ENCODE measurements at places on chromosomes 5 and 9.

DNA sequence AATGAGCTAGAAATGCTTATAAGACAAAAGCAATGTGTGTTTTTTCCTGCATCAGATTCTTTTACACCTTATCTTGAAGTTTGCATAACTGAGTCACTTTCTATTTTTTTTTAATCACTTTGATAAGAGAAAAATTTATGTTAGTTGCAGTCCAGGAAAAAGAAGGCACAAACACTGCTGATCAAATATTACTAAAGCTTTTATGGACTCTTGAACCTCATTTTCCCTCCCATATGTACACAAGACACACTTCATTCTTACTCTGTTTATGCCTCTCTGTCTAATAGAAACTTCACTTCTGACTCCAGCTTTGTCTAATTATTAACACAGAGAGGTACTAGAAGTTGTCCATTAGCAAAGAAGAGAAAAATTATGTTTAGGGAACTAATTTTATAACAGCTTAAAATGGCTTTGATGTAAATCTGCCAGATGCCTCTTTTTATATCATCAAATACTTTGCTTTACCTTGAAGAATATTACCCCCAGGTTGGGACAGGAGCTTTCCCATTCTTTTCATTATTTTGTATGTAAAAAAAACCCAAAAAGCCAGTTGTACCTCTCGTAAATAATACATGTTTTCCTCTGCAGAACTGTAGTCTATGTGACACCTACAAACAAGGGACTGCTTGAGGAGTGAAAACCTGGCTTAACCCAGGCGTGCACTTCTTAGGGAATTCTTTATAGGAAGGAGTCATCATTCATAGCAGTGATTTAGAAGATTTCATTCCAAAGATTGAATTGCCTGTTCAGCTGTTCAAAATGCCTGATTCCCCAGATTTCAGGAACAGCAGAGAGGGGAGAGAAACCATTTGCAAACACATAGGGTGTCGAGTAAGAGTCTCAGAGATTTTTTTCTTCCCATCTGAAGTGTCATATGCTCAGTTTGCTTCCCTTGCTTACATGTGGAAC, 72.6 kb downstream of the DAPK1 start:
- no peak for DNase-seq

DNA sequence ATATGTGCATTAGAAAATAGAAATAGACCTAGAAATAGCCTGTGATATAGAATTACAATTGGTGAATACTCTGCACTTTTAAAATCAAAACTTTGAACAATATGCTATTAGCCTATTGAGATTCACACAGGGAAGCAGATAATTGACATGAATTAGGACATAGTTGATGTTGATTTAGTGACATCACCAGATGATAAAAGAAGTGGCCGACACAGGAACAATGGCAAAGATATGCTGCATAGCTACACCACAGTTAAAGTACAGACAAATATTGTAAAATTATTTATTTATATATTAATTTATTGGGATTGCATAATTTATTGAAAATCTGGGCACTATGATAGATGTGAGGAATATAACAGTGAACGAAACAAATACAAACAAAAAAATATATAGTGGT, 261.5 kb upstream of the CCNH start:
- no peak for DNase-seq

- DNase-seq = no peak
Measured at GRCh38 chr5:66306844-66307315, 162.8 kb downstream of the SREK1 start.

DNA sequence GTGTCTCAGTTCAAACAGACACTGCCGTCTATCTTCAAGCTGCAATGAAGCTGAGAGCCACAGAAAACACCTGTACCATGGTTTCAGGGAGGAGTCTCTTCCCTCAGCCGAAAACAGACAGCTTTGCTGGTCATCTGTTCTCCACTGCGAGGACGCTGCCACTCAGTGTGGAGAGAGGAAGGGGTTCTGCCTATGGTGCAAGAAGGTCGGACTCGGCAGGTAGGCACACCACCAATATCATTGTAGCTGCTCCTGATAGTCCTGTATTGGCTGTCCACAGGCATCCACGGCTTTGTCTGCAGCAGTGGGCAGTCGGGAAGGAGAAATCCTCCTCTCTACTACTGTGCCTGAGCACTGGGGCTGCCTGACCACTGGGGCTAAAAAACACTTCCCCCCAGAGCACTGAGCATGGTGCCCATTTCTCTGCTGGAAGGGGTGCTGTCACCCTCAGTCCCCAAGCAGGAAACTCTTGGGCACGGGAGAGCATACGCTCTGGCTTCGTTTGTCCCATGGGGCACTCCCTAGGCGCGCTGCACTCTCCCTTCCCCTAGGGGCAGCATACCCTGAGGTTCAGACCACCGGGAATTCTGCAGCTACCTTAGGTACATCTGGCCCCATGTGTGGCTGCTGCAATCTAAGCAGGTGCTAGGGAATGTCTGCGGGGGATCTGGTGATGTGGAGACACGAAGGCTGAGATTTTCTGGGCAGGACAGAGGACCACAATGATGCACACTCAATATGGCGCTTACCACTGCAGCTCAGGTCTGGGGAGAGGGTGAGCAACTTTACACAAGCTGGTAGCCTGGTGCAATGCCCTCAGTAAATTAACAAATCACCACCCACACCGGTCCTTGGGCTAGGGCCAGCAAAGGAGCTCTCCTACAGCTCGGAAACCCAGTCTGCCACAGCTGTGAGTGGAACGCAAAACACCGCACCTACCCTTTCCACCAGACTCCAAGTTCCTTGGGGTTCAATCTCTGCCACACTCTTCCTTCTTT, 880.9 kb upstream of the SEMA6A start:
- DNase-seq = no peak

DNA sequence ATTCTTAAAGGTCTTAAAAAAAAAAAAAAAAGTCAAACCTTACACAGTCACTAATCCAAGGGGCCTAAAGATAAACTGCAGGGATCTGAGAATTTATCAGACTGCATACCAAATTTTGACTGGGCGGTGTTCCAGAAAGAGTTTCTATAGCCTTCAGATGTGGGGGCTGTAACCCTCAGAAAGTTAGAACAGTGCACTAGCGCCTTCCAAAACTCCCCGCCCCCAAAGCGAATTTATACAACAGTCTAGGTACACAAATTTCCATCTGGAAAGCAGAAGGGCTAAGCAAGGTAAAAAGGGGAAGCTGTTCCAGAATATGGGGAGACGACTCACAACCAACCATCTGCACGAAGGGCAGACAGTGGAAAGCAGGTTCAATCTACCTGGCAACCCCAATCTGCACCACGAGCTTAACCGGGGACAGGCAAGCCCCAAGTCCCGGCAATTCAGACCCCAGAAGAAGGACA, 813 bp downstream of the ERMP1 start:
- DNase-seq = no peak

DNA sequence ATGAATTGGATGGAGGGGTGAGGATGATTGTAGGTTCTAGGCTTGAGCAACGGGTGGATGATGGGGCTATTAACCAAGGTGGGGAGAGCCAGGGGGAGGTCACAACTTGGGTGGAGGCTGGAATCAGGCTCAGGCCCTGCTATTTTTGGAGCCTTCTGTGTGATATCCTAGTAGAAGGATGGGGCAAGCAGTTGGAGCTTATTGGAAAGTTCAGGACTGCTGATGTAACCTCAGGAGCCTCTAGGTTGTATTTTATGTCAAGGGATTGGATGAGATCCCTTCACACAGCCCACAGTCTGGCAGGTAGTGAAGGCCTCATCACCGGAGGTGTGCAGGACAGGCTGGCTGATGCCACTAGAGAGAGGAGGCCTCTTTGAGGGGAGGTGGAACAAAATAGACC, 11.2 kb upstream of the RPS14 start:
- DNase-seq = no peak

DNA sequence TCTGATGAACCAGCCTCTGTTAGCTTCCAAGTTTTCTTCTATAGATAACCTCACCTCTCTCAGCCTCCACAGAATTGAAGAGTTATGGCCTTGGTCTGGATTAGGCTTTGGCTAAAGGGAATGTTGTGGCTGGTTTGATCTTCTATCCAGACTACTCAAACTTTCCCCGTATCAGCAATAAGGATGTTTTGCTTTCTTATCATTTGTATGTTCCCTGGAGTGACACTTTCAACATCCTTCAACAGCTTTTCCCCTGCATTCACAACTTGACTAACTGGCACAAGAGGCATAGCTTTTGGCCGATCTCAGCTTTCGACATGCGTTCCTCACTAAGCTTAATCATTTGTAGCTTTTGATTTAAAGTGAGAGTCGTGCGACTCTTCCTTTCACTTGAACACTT, 28.1 kb upstream of the GNE start:
- DNase-seq = no peak

- no peak for DNase-seq
Measured at GRCh38 chr9:306907-307306, 92.2 kb downstream of the DOCK8 start.

GRCh38 chr5:111494355-111494999, 17.9 kb downstream of the STARD4 start:
- DNase-seq = no peak

- peak; percentile 18 for DNase-seq
Measured at GRCh38 chr5:122751293-122751782, 23.5 kb upstream of the SNX2 start.

GRCh38 chr5:52469835-52470234, 317.9 kb upstream of the ITGA1 start:
- no peak for DNase-seq

DNA sequence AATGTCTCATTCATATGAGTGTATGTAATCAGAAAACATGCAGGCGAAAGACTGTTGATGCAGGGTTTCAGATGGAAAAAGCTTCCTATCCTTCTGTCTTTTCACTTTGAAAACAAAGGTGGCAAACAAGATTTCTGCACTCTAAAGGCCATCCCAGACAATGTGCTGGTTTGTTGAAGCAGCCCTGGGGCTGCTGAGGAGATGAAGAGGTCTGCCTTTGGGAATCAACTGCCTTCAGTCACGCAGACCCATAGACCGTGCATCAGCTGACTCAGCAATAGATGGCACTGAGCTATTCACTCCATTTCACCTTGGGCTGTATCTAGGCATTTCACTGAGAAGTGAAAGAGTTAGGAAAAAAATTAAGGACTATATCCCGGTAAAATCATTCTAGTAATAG, 60.5 kb upstream of the C5orf46 start:
- no peak for DNase-seq

GRCh38 chr5:58751222-58751837, 168.5 kb downstream of the RAB3C start:
- no peak for DNase-seq

Measured in AG10803 (cell line).